ENCODE measurements at places on chromosomes 13 and 19.

DNA sequence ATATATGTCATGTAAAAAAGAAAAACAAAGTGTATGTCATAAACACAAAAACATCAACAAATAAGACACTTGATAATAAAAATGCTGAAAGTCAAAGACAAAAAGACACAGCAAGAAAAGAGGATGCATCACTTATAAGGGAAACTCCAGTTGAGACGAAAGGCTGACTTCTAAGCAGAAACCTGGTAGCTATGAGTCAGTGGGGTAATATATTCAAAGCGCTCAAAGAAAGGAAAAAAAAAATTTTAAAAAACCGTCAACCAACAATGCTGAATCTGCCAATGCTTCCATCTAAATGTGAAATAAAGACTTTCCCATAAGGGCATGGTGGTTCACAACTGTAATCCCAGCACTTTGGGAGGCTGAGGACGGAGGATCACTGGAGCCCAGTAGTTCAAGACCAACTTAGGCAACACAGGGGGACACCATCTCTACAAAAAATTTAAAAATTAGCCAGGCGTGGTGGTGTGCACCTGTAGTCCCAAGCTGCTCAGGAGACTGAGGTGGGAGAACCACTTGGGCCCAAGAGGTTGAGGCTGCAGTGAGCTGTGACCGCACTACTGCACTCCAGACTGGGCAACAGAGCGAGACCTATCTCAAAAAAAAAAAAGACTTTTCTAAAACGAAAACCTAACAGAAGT, 24.0 kb downstream of the USP12 start:
- no peak for DNase-seq

DNA sequence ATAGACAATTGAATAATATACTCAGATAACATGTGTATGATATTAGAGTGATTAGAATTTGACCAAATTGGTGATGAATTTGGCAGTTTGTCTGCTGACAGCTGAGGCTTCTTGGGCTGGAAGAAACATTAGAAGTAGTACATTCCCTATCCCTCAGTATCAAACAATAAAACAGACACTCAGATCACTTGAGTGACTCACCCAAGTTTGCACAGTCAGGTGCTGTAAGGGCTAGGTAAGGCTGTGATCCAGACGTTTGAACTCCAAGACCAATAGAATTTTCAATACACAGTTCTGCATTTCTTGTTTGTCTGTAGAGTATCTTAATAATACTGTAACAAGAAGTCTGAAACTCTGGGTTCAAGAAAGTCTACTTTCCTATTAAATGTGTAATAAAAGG, 223.5 kb downstream of the POSTN start:
- DNase-seq = no peak

DNA sequence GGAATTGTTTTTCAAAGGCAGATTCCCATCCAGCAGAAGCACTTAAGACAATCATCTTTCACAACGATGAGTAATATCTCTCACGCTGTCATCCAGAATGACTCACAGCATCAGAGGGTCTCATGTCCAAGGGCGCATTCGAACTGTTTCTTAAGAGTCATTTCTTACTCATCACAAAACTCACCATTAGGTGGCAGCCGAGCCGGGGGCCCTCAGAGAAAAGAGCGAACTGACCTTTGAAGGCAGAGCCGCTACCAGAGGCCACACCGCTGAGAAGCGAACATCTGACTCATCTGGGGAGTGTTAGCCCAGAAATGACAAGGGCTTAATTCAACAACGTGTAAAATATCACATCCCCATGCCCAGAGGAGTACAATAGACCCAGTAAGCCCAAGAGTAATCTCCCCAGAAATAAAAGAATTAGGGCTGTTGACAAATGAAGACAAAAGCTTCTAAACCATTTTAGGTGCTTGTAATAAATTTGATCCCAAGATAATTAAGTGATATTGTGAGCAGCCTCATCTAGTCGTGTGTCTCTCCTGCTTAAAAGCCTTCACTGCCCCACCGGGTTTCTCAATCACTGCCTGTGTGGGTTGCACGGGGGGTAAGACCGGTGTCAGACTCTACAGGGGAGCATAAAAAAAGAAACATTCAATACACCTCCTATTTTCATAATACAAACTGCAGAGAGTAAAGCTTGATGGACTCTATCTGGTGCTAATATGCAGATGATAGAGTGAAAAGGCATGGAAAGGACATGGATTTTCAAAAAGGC, 96.2 kb downstream of the CYSLTR2 start:
- DNase-seq = no peak

- no peak for DNase-seq
Observed at GRCh38 chr13:26179344-26179743, 42.8 kb downstream of the RNF6 start.

DNA sequence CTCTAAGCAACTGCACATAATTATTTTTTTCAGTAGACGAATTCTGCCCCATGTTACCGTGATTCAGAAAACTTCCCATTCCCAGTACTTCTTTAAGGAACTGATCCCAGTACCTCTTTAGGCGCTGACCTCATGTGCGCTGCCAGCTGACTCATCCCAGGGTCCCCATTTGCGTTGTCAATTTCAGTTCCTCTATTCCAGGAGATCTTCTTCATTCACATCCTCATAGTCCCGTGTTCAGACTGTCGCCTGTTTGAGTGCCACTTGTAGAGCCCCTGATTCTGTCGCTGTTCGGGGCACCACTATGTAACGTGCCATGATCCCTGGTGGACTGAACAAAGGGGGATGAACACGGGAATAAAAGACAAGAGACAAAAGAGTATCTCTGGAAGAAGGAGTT, 16.4 kb downstream of the FPR3 start:
- DNase-seq = no peak

- DNase-seq = no peak
Observed at GRCh38 chr13:77692746-77693448, 4.6 kb upstream of the SLAIN1 start.

DNA sequence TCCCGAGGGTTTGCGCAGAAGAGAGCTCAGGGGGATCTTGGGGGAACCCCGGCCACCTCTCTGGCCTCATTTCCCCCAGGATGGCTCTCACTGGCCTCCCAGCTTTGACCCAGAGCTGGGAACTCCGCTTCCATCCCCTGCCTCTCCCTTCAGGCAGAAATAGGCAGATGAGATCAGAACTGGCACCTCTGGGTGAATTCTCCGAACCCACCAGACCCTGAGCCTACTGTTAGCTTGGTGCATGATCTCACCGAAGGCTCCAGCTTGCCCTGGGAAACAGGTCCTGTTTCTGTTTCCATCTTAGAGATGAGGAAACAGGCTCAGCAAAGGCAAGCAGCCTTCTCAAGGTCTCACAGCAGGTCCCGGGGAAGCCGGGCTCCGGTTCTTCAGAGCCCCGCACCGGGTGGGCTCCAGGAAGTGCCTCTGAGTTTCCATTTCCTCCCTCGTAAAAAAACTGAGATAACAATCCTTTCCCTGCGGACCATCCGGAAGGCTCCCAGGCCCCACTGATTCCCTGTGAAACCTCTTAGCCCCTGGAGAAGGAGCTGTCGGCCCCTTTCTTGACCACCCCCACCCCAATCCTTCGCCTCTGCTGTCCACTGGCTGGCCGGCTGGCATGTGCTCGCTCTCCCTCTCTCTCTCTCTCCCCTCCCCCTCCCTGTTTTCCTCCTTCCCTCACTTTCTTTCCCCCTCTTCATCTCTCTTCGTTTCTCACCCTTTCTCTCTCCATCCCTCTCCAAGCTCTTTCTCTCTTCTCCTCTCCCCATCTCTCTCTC, 2.1 kb downstream of the NECTIN2 start:
- DNase-seq = no peak

DNA sequence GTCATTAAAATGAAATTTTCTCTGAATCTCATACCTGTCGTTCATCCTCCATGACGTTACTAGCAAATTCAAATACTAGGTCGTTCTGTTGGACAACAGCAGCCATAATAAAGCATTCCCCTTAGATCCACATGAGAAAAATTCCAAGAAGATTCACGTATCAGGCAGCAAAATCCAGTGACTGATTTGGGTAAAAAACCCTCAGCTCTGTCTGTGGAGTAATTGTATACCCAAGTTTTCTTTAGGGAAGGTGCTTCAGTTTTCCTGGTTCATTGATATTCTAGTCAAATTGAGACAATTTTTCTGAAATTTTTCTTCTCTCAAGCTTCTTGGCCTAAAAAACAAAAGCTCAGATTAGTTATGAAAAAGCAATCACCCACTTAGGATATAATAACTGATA, 37.2 kb downstream of the ELF1 start:
- peak; percentile 59 for DNase-seq

DNA sequence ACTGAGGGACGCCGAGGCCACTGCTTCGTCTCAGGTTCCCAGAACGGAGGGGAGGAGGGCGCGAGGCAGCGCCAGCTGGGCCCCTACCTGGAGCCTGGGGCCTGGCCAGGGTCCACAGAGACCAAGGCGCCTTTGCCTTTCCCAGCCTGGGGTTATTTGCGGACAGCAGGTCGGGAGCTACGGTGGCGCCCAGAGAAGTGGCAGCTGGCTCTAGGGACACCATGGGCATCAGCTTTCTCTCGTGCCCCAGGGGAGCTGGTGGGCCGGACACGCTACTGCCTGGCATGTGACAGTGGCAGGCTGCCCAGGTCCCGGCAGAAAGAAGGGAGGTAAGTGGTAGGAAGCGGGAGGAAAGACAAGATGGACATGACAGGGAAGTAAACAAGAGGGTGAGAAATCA, 19.0 kb downstream of the AKT2 start:
- no peak for DNase-seq

DNA sequence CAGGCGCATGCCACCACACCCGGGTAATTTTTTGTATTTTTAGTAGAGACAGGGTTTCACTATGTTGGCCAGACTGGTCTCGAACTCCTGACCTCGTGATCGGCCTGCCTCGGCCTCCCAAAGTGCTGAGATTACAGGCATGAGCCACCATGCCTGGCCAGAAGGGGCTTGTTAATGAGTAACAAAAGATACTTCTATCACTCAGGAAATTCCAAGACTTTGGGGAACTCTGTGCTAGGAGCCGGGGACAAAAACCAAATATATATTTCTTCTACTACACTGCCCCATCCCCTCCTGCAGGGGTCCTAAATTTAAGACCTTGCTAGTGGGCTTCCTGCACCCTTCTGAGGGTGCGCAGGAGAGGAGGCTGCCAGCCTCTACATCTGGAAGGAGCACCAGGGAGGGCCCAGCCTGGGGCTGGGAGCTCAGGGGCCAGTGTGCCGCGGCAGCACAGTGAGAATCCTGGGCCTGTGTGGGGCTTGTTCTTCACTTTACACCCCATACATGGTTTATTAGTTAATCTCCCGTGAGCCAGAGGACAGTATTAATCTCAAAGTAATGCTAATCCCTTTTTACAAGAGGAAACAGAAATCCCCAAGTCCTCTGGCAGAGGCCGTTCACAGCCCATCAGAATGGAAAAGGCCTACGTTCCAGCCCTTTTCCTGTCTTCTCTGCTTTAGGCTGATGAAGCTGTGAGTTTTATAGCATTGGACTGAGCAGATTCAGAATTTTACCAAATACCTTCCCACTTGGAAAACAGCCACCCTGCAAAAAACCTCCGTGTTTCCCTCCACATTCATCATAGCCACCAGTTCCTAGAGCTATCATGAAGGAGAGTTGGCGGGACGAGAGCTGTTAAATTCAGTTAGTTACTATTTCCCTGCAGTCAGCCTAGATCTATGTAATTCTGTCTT, 44.4 kb upstream of the NPAS1 start:
- DNase-seq = no peak

DNA sequence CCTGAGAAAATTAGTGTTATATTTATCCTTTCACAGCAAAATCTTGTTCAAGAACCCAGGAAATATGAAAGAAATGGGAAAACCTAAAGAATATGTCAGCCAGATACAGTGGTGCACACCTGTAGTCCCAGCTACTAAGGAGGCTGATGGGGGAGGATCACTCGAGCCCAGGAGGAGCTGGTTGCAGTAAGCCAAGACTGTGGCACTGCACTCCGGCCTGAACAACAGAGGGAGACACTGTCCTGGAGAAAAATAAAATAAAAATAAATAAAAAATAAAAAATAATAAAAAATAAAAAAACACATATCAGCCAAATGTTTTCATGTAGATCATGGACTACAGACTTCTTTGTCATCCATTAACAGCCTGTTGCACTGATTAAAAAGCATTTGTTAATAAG, 244.8 kb upstream of the KLHL1 start:
- DNase-seq = no peak

GRCh38 chr13:59621773-59622172, 542.0 kb downstream of the DIAPH3 start:
- DNase-seq = no peak

DNA sequence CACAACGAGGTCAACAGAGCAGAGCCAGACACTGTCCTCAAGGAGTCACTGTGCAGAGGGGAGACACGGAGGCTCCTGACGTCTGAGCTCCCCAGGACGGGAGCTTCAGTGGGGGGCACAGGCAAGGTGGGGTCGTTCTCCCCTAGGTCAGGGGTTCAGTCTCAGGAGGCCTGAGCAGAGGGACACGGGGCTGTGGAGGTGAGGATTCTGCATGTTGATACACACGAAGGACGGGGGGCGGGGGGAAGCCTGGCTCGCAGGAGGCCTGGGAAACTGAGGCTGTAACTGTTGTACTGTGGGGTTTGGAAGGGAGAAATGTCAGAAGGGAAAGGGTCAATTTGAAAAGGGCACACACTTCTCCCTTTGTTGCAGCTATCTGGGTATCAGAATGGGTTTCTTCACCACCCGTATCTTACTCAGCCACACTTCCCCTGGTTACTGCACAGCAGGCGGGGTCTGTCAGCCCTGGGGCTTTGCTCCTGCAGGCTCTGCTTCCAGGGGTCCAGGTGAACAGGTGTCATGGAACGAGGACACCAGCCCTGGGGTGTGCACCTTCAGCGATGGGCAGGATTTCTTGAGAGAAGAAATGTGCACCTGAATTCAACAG, 748 bp upstream of the SIGLEC8 start:
- no peak for DNase-seq

GRCh38 chr19:42199440-42200115, 17.9 kb downstream of the DEDD2 start:
- peak; percentile 82 for DNase-seq

- DNase-seq = no peak
Observed at GRCh38 chr13:20775961-20776360, 2.2 kb upstream of the EEF1AKMT1 start.

- no peak for DNase-seq
Observed at GRCh38 chr13:91278888-91279287, 68.6 kb upstream of the MIR17HG start.

DNA sequence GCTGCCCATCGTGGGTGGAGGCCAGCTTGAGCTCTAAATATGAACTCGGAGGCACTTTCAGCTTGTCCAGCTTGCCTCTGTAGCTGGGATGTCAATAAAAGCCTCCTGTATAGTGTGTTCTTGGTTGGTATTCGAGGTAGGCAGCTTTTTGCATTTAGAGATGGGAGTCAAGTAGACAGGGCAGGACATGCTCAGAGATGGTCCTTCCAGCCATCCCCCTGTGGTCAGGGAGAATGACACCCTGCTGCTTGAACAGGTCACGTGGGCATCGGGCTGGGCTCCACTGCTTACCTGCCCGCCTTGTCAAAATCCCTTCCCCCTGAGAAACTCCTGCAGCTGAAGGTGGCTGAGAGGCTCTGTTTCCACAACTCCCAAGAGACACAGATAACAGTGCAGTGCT, 302.5 kb downstream of the ZNF536 start:
- DNase-seq = no peak

- no peak for DNase-seq
Observed at GRCh38 chr13:59680429-59681024, 483.2 kb downstream of the DIAPH3 start.

- no peak for DNase-seq
Observed at GRCh38 chr13:34867590-34867989, 74.5 kb upstream of the NBEA start.
